NCI-H2107 (cell line): ENCODE measurements at places on chromosomes 3 and 15.

- DNase-seq, result no peak
Measured at GRCh38 chr3:111700054-111700453, 104.9 kb upstream of the ZBED2 start.

- DNase-seq, result no peak
Measured at GRCh38 chr3:146131616-146132410, 29.2 kb downstream of the PLOD2 start.

DNA sequence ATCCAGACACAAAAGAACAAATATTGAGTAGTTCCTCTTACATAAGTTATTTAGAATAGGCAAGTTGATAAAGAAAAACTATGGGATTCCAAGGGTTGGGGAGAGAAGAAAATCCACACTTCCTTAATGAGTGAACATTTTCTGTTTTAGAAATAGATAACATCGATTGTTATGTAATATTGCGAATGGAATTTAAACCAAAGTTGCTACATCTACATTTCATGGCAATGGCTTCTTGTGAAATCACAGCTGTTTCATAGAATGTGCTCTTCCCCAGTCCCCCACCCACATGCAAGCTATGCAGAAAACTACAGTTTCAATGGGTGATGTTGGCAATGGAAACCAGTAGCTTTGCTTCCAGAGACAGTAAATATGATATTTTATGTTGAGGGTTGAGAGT lies 1639.5 kb downstream of the SI start:
- no peak for DNase-seq

- no peak for DNase-seq
Measured at GRCh38 chr3:172449466-172450149, 1.4 kb upstream of the GHSR start.

DNA sequence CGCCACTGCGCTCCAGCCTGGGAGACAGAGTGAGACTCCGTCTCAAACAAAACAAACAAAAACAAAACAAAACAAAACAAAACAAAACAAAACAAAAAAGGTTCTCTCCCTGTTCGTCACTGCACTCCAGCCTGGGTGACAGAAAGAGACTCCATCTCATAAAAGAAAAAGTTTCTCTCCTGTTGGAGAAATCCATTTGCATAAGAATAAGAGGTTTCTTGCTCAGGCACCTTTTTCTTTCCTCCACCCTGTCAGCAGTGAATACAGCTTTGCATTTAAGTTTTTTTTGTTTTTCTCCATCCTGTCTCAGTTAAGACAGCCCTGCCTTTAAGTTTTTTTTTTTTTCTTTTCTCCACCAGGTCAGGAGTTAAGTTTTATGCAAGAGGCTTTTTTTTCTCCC lies 109.5 kb downstream of the DPH6 start:
- DNase-seq, result no peak

- DNase-seq, result peak; percentile 41
Measured at GRCh38 chr3:127170814-127171213, 22.1 kb upstream of the PRR23E start.

DNA sequence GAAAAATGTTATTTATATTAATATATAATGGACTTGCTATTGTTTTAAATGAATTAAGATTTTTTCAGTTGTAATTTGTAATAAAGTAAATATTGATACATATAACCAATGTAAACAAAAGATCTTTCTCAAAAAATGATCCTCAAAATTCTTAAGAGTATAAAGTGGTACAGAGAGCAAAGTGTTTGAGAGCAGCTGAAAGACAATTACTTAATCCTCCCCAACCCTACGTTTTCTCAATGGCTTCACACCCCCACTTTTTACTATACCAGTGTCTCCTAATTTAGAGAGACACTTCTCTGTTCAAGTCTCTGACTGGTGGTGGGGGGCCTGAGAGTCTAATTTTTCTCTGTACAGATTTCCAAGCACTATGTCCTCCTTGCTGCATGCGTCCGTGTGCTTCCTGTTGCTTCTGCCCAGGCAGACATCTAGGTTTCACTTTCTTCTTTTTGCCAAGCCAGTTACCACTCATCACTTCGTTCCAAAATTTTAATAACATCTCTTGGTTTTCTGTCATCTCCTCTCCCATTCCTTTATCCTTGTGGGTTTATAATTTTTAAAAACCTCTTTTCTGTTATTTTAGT lies 276.3 kb upstream of the DNAJC19 start:
- no peak for DNase-seq

DNA sequence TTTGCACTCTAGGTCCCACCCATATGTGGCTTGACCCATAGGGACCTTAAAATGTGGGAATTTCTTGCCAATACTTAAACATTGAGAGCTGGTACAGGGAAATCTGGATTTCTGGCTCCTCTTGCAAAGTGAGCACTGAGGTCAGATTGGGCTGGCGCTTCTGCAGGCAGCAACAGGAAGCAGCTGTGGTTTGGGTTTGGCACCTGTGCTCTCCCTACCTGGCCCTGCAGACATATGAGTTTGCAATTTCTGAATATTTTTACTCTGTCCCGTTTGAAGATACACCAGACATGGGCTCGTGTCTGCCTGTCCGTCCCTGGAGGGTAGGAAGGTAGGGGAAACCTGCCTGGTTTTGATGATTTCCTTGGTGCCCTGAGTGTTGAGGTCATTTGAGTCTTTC lies 74.8 kb upstream of the SEC13 start:
- no peak for DNase-seq

DNA sequence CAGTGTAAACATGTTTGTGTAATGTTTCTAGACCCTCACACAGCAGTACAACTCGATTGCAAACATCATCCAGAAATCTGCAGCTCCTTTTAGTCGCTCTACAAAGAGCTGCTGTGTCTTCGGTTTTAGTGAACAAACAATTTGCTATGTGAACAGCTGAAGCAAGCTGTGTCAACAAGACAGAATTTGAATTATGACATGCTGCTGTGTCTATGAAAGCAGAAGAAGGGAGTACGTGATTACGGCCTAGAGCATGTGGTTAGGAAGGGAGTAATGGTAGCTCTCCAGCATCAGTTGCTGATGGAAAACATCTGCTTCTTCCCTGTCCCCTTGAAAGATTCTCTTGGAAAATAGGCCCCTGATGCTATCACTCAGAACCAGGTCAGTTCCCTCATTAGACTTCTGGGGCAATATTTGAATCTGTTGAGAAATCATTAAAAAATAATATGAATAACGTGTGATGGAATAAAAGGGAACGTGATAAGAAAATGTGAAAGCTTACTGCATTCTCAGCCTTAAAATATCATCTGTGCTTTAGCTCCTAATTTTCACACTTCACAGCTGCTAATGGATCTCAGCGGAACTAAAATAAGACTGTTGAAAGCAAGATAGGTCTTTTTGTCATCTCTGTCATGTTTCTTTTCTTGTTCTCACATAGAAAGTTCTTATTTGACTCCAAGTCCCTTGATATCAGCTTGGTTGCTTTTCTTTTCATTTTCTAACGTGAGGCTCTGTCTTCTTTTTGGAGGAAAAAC lies 891.5 kb downstream of the ROBO2 start:
- no peak for DNase-seq

DNA sequence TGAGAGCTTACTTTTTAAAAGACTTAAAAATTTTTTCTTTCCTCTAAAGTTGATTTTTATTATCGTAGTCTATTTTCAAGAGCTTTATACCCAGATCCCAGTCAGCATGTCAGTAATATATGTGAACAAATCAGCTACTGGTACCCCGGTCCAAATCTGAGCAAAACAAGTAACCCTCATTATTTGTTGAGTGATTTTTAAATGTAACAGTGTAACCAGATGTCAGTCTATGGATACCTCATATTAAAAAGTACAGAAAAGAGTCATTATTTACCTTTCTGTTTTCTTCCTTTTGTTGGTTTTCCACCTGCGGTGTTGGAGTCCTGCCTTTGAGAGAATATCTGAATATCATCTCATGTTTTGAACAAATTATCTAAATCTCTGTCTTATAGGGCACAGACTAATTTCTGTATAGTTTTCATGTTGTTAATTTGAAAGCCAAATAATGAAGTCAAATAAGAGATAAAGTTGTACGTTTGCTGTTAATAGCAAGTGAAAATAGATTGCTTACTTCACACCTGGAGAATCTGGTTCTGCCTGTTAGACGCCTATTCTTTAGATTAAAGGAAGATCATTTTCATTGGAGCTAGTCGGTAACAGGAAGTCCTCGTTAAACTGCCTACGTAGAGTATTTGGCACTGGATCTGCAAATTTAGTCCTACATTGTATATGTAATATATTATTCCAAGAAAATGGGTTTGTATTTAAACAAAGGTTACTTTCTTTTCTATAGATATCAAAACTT lies at the start of gene STX19:
TSS of gene STX19 (minus strand) at position 505 of the 745 bp plus-strand sequence. CDS start 13,328 bp downstream, outside the sequence.
- DNase-seq, result no peak

- no peak for DNase-seq
Measured at GRCh38 chr3:59771768-59772181, 722.0 kb upstream of the CFAP20DC start.

DNA sequence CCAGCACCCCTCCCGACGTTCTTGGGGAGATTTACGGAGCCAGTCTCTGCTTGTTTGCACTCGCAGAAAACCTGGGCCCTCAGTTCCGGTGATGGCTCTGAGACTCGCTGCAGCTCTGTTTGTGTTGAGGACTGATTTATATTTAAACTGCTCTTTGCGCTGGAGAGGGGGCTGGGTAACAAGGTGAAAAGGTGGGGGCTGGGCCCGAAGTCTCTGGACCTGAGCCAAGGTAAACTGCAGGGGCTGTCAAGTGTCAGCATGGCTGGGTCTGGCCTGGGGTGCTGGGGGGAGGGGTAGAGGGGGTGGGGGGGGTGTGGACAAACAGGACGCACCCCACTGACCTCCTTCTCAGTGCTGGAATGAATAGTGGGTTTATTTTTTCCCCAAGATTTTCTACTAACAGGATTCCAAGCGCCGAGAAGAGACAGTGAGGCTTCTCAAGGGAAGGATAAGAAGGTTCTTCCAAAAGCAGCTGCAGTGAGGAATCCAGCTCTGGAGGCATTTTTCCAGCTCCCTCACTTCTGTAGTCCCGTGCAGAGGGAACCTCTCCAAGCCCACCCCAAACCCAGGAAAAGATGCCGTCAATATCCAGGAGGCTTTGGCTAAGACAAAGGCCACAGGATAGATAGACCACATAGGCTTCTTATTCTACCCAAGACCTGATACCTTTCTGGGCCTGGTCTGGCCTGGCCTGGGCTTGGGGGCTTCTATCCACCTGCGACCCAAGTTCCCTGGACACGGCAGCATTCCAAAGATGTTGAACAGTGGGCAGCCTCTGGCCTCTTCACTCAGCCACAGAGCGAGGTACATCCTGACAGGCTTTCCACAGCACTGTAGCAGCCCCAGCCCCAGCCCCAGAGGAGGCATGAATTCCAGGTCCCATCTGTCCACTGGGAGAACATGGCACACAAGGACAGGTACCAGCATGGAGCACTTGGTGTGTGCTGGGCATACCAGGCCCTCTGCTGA lies 938 bp upstream of the SLCO2A1 start:
- no peak for DNase-seq
